Nucleus accumbens (tissue), 56 donors: ENCODE measurements at places on chromosomes 6 and 20.

DNA sequence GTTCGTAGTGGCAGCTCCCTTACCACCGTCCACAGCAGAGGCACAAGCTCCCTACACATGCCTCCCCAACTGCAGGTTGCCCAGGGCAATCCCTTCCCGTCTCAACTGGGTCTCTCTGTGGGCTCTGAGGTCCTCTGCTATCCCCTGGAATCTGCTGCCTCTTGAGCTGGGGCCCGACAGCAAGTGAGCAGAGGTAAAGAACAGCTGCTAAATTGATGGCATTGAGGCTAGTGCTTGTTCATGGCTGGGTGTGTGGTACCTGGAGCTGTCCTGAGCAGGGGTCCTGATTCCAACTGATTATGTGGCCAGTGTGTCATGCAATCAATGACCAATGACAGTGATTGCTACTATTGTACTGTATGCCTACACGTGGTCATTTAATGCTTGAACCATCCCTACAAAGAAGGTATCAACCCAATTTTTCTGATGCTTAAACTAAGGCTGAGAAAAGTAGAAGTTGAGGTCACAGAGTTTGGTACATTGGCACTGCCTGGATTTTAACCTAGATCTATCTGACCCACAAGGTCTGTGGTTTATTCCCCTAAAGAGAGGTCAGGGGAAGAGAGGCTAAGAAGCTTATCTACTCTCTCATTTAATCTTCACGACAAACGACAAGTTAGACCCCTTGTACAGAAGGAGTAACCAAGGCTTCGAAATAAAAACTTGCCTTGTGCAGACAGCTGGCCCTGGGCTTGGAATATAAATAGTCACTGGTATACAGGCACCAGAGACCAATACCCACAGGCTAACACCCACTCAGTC, 41.1 kb downstream of the HNF4A start:
- DNase-seq = no peak

GRCh38 chr6:119122336-119122735, 43.9 kb upstream of the FAM184A start:
- no peak for DNase-seq

- no peak for DNase-seq
These were observed 32.9 kb downstream of the NUDT3 start for GRCh38 chr6:34359418-34360158.

DNA sequence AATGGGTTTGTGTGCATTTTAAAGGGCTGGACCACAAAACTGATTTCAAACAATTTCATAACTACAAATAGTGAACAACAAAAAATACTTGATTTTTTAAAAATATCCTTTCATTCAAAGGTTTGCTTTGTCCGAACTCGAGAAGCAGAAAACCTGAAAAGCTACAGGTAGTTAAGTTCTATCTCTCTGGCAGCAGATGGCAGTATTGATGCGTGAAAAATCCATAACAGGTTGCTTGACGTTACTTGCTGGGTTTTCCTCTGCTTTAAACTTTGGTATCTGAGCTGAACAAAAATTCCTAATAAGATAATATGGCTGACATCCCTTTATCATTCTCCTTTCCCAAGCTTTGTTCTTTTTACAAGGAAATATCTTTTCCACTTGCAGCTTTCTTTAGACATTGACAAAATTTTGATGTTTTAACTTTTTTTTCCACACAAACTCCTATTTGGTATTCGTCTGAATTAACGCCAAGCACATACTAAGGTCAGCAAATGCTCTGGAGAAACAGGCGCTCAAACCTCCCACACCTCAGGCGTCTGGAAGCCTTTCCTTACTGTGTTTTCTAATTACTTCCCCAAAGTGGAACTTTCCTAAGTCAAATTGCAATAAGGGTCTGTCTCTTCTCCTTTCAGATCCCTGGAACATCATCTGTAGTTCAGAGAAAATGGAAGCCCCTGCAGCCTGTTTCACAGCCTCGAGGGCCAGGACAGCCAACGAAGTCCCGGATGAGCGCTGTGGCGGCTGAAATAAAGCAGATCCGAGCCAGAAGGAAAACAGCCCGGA, 50.3 kb upstream of the GFRAL start:
- no peak for DNase-seq

- DNase-seq = no peak
These were observed 621.5 kb downstream of the TENT5A start for GRCh38 chr6:81130969-81131368.

DNA sequence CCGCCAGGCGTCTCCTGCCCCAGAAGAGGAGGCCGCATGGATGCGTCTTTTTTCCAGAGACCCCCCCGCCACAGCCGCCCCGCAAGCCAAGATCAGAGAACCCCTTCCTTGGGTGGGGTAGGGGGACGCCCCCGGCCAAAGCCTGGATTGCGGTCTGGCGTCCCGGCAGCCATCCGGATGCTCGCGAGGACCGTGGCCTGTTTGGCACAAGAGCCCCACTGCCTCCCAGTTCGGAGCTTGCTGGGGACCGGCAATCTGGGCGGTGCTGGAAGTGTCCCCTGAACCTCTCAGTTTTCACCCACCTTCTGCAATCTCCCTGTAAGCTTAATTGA, 924 bp downstream of the FAM162B start:
- no peak for DNase-seq

DNA sequence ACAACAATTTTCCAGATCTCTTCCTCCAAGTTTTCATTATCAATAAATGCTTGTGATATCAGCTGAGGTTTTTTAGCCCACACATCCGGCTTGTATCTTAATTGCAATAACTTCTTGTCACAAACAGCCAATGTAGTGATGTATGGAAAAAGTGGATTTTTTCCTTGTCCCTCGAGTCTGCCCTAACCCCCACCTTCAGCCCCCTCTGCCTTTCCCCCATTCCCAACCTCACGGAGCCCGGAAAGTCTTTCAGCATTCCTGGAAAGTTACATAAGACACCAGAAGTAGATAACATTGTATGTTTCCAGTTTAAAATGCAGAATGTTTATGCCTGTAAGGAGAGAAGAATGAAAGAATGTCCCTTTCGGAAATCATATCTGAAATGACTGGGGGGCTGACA, 179.2 kb upstream of the PHACTR1 start:
- no peak for DNase-seq

- no peak for DNase-seq
These were observed 876.1 kb upstream of the ADGRB3 start for GRCh38 chr6:67759001-67759400.

GRCh38 chr6:17200395-17200794, 80.8 kb upstream of the RBM24 start:
- no peak for DNase-seq

- DNase-seq = no peak
These were observed 96.2 kb downstream of the EYA4 start for GRCh38 chr6:133337308-133337707.

DNA sequence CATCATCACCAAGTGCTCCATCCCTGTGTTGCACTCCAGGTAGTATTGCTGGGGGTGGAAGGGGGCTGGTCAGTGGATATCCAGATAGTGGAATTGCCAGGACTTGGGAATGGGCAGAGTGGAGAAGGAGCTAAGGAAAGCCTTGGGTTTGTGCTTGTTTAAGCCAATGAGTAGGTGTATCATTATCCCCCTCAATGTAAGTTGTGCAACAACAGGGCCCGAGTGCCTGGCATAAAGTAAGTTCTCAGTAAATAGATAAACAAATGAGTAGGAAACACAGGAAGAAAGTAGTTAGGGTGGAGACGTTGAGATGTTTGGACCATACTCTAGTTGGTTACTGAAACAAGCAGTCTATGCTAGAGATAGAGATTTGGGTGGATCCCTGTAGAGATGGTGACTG, 9.8 kb downstream of the CCND3 start:
- no peak for DNase-seq

GRCh38 chr20:56735084-56735642, 106.1 kb downstream of the TFAP2C start:
- DNase-seq = no peak

DNA sequence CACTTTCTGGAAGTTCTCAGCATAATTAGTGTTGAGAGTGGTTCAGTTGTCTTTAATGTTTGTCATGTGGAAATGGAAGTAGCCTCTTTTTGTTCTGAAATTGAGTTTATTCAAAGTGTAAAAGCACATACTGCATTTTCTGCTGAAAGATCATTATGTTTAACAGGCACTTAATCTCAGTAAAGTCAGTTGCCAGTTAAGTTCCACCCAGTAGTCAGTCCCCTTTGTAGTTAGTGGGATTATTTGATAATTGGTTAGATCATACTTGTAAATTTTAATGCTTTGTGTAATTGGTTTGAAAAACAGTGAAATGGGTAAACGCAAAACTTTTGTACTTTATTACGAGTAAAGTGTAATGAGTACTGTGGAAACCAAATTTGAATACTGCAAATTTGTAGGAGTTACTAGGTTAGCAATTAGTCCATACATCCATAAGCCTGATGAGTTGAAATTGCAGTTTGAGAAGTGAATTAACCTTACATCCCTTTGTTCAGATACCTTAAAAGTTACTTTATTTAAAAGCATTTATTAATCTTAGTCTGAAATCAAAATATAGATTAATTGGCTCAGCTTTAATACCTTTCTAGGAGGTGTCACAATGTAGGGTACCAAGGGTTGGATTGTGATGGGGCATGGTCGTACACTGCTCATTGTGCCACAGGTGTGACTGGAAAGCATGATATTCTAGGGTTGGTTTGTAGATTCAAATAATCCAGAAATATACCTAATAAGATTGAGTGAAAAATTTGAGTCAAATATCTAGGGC, 4.4 kb downstream of the SRSF6 start:
- DNase-seq = no peak
